ENCODE measurements at places on chromosomes 6 and 20.

DNA sequence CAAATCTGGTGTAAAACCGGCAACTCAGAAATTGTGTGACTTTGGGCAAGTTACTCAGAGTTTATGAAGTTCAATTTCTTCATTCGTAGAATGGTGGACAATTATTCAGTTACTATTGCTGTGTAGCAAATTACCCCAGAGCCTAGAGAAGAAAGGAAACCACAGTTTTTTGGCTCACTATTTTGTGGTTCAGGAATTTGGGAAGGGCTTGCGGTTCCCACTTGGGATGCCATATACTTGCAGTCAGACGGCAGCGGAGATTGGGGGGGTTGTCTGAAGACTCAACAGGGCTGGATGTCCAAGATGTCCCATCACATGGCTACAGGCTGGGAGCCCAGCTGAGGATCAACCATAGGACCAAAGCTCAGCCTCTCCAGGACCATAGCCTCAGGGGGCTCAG is 108.1 kb downstream of the PCSK2 start:
- DNase-seq: no peak

DNA sequence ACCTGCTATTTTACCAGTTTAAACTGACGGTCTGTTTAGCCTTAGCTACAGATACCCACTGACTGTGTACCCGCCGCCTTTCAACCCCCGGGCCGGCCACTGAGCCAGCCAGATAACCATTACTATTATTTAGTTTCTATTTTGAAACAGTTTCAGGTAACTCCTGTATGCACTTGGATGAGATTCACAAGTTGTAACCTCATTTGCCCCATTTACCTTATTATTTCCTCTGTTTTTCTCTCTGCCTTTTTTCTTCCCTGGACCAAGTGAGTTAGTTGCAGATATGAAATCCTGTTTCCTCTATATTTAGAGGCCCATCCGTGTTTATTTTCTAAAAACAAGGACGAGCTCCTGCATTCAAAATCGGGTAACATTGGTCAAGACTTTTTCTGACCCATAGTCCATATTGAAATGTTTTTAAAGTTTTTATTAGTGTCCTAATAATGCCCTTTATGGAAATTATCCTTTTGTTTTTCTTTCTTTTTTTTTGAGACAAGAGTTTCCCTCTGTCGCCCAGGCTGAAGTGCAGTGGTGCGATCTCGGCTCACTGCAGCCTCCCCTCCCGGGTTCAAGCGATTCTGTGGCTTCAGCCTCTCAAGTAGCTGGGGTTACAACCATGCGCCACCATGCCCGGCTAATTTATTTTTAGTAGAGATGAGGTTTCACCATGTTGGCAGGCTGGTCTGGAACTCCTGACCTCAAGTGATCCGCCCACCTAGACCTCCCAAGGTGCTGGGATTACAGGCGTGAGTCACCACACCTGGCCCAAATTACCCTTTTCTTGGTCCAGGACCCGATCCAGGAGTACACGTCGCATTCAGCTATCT is 767 bp downstream of the AP5S1 start:
- no peak for DNase-seq

DNA sequence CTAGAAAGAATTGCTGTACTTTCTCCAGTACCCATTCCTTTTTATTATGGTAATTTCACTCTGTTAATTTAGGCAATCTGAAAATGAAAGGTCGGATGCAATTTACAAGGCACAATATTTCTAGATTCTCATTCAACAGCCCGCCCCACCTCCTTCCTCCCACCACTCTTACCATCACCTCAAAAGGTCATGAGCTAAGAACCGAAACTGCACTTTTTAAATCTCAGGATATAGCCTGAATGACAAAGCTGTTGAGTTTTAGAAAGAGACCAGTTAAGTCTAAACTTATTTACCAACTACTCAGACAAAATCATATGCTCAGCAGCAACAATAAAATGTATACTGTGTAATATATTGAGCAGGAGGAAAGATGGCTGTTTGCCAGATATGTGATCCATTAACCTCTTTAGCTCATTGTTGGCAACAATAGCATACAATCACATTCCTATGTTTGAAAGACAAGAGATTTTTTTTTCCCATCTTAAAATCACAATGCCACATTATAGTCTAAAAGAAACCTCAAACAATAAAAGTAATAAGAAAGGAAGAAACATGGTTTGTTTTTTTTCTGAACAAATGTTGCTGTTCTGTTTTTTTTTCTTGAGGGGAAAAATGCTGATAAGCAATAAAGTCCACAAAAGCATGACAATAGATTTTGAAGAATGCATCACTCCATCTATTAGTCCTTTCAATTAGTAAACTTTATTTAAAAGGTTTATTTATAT is 1.6 kb upstream of the HS3ST5 start:
- no peak for DNase-seq

GRCh38 chr20:9996944-9997343 is 37.8 kb upstream of the ANKEF1 start:
- DNase-seq: no peak

- DNase-seq: no peak
These were observed 115.3 kb upstream of the MRPS10 start for GRCh38 chr6:42332916-42333315.

- DNase-seq: no peak
These were observed 455.8 kb upstream of the MAP3K7 start for GRCh38 chr6:91042656-91043055.

GRCh38 chr6:29887330-29887818 is 55.0 kb upstream of the HLA-A start:
- no peak for DNase-seq

- DNase-seq: peak; percentile 76
These were observed at the start of gene KCNG1 for GRCh38 chr20:51022803-51023616. Gene KCNG1, minus strand, starts transcription at chr20:51023107. Its CDS starts 12,769 bp downstream, at chr20:51010338.

GRCh38 chr20:2521369-2522305 is 12.9 kb upstream of the ZNF343 start:
- DNase-seq: peak; percentile 79

DNA sequence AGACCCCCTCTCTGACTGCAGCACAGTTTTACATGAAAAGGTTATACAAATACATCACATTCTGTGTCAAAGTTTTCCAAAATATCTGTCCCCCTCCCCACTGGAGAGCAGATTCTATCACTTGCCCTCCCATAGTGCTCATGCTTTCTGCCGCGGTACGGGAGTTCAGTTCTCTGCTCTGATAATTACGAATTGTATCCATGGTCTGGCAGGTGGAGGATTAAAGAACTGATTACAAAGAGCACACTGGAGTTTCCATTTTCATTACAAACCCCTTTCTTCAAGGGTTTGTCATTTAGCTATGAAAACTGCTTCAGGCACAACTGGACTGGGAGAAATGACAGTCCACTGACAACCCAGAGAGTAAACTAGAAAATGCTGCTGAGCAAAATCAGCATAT is 166.0 kb downstream of the PDSS2 start:
- DNase-seq: no peak

DNA sequence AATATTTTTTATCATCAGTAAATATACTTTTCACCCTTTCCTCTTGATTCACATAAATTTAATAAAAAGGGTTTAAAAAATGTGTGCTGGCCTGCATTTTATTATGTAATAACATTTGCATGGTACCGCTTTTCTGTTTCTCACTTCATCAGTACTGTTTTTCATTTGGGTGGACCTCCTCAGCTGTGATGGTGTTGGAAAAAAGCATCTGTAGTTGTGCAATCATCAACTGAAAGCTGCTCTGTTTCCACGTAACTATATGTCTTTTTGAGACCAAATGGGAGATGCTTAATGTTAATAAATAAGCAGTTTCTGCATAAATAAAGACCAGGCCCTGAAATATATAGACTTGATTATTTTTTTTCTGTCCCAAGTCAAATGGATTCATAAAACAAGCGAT is 31.6 kb upstream of the CENPW start:
- no peak for DNase-seq

- no peak for DNase-seq
These were observed 40.9 kb downstream of the GHRH start for GRCh38 chr20:37220731-37221130.

DNA sequence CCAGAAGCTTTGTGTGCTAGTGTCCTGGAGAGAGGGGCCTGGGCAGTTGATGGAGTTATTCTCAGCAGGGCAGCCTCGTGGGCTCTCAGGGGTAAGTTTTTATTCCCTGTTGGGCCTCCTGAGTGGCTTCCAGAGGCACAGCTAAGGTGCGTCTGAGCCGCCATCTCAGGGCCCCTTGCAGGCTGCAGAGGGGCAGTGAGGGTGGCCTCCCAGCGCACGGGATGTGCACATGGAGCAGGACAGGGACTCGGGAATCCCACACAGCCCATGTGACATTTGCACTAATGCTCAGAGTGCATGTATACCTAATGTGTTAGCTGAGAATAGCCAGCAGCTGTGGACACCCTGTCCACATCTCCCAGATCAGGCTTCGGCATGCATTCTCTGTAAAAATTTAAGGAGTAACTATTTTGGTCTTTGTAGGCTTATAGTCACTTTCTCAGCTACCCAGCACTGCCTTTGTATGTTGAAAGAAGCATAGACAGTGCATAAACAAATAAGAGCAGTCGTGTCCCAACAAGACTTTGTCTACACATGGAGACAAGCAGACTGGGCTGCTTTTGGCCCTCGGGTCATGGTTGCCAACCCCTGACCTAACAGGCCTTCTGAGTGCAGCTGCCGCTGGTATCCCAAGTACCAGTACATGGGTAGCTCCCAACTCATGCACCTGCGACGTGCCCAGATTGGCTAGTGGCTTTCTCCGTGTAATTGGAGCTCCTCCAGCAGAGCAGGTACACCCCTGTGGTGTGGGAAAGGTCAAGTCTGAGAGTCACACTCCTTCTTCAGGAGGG is 18.6 kb upstream of the CST9L start:
- peak; percentile 33 for DNase-seq

GRCh38 chr6:108621117-108621516 is 60.4 kb downstream of the FOXO3 start:
- DNase-seq: no peak

DNA sequence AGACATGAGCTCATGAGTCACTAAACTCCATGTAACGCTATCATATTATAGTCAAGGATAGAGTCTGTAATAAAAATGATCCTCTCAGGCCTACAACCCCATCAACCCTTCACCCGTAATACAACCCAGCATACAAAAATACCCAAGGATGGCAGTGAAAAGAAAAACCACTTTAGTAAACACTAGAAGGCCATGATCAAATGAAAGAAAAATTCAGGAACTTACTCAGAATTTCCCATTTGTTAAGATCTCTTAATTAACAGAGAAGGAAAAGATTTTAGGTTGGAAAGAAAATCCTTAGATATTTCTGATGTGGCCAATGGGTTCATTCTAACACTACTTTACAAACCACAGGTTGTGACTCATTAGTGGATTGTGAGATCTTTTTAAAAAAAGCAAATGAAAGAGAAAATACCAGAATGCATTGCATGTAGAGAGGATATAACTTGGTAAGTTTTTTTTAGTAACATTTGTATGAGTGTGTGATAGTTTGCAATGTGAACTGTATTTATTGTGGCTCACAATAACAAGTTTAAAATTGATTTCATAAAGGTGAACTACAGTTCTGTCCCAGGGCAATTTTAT is 8.0 kb upstream of the UBE2J1 start:
- DNase-seq: no peak

DNA sequence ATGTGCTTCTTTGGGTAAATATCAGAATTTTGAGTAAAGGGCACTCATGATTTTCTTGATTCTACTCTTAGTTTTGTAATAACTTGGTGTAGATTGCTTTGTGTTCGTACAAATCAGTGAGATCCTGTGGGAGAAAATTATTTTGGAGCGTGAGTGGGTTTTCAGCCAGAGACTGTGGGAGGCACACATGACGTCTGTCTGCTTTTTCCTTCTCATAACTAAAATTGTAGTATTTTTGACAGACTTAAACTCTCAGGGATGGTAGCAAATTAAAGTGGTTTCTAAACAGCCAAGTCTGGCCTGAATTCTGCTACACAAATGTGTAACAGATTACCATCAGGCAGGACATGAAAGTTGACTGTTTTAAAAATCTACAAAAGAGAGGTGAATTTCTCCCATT is 222.6 kb downstream of the OTOR start:
- DNase-seq: no peak

- DNase-seq: no peak
These were observed 210.4 kb downstream of the ALDH8A1 start for GRCh38 chr6:134739299-134740026.

- DNase-seq: no peak
These were observed 49.2 kb downstream of the GMDS start for GRCh38 chr6:2196079-2196679.

DNA sequence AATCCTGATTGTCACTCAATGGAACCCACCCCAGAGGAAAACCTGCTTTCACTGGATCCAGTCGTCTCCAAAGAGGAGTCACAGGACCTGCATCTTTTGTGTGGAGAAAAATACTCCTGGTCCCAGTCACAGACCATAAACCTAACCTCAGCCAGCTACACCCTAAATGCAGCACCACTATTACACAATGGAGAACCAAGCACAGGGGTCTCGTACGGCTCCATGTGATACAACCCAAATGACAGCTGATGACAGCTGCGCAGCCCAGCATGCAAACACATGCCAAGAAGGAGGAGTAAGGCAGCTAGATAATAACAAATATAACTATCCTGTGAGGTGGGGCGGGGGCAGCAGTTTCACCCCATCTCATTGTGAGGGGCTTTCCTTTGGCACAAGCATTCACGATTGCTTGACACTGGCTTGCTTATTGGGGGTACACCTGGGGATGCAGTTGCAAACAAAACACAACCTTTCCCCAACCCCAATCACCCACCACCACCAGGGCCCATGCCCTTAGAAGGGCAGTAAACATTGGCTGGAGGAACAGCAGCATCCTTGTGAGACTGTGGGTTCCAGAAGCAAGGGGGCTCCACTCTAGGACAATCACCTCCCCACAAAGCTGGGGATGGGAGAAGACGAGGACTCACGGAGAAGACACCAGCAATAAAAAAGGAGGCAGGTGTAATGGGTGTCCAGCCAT is 51.5 kb downstream of the TRERF1 start:
- DNase-seq: peak; percentile 49

DNA sequence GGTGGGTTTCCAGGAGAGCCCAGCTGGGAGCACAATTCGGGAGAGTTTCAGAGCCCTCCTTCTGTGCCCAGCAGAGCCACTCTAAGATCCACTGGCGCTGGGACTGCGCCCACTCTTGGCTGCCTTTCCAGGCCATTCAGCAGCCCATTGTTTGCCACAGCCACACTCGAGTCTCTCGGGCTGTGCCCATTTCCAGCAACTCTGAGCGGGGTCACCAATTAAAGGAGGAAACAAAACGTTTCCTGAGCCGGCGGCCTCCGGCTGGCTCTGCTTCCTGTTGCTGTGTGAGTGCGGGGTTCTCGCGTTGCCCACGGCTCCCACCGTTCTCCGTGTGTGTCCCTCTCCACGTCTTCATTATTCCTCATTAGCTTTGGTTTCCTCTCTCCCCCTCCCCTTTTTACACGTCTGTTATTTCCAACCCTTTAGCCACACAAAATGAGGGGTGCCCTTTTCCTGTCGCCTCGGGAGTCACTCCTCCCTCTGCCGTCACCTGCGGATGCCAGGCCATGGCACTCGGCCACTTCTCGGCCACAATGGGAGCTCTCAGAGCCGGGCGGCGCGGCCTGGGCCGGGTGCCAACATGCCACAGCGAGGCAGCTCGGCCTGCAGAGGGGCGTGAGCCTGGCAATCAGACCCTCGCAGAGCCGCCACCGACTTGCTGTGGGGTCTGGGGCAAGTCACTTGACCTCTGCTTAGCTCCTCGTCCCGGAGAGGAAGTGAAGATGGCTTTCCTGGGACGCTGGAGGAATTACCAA is 94.3 kb upstream of the NKX2-2 start:
- DNase-seq: no peak
